Stimulated activated CD4-positive, alpha-beta T cell treated with anti-CD3 and anti-CD28 coated beads, Interleukin-15, amount 100 ng/mL, for 1 hour (primary cell): ENCODE measurements at places on chromosomes 4 and X.

GRCh38 chr4:109649872-109650271, 53.4 kb downstream of the CASP6 start:
- no peak for DNase-seq

DNA sequence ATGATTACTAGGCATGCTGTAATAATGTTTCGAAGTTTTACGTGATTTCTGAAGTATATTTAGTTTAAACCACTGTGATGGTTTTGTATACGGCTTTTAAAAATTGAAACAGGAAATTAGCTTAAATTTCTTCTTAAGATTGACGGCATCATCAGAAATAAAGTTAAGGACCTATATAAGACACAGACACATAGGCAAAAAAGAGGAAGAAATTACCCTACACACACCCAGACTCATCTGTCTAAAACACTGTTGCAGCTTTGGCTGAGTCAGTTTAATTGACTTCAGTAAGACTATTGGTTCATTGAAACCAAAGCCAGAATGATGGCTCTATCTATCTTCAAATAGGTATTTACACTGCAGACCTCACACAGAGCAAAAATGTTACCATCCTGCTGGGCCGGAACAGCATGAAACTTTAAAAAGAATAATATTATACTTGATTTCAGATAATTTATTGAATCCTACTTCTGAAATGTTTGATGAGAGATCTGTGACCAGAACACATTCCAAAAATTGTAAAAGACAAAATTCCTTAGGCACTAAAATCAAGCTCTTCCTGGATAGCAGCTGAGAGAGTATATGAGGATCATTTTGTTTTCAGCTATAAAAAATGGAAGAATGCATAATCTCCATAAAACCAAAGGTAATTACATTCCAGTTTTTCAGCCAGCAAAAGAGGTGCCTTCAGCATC, 4.5 kb downstream of the HHIP start:
- DNase-seq = no peak

DNA sequence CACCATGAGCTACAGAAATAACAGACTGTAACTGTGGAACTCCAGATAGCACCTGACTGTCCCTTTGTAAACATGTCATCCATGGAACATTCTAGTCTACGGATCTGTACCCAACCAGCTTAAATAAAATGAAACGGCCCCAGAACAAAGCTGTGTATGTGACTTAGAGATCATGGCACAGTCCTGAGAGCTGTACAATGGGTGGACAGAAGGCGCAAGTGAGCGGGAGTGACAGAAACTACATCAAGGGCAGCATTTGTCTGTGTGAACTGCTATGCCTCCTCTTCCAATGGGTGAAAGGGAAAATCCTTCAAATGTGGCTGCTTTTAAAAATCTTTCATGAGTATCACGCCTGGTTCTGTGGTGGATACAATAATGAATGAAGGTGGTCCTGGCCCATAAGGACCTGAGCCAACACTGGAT, 72.5 kb downstream of the FAT1 start:
- DNase-seq = no peak

GRCh38 chr4:77232653-77233052, 75.6 kb downstream of the CCNG2 start:
- DNase-seq = no peak

- no peak for DNase-seq
These were observed 2.2 kb downstream of the TMEM47 start for GRCh38 chrX:34654696-34655490.

DNA sequence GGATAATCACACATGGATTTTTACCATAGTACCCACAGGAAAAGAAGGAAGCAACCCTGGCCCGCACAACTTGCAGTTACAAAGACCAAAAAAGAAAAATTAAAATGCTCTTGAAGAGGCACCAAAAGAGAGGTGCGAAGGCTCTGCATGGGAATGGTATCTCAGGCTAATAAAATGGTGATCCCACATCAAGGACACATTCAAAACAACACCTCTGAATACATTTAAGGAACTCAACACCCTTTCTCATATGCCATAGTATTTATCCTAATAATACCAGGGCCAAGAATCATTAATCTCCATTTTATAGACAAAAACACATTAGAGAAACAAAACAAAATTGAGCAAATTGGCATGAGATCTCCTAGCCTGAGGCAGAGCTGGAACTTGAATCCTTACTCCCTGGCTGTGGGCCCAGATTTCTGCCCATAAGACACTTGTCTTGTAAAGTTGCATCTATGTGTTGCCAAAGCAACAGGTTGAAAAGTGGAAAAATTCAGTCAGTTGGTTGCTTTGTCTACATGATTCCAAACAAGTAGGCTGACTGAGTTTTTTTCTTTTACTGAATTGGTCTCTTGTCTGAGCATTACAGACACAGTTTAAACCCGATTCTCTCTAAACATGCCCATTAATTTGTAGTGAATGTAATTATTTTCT, 33.5 kb downstream of the GUCY2F start:
- no peak for DNase-seq

DNA sequence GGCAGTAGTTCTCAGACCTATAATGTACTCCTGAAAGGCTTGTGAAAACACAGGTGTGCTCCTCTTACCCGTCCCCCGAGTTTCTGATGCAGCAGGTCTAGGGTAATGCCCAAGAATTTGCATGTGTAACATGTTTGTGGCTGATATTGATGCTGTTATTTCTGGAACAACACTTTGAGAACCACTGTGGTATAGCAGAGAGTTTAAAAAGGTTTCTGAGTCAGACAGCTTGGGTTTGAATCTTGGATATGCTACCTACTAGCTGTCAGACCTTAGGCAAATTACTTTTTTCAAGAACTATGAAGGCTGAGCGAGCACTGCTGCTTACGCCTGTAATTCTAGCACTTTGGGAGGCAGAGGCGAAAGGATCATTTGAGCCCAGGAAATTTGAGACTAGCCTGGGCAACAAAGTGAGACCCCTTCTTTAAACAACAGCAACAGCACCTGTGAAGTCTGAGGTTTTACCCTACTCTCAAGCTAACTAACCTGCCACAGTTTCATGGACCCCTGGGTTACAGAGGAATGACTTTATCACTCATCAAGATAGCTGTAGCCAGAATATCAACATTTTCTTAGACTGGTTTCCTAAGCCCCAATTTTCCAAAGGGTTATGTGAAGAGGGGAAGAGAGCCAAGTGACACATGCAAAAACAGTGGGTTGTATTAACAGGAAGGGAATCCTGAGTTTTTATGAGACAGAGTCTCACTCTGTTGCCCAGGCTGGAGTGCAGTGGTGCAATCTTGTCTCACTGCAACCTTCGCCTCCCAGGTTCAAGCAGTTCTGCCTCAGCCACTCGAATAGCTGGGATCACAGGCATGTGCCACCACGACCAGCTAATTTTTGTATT, 5.1 kb downstream of the AFF1 start:
- DNase-seq = no peak

- DNase-seq = no peak
These were observed 99.0 kb downstream of the ANOS1 start for GRCh38 chrX:8632924-8633323.

- DNase-seq = no peak
These were observed 19.4 kb upstream of the SMIM31 start for GRCh38 chr4:164734484-164734883.

DNA sequence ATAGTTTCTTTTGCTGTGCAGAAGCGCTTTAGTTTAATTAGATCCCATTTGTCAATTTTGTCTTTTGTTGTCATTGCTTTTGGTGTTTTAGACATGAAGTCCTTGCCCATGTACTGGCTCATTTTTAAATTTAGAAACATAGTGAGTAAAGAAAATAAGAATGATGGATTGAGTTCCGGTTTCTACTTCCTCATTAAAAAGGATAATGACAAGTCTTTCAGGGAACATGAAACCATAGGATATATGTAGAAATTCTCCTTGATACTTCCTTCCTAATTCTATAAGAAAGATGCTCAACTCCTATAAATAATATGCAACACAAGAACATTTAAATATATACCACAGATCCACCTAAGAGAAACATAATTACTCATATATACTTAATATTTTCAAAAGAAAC, 240.9 kb downstream of the BANK1 start:
- DNase-seq = no peak

- no peak for DNase-seq
These were observed 18.2 kb downstream of the SH3RF1 start for GRCh38 chr4:169252339-169253112.

DNA sequence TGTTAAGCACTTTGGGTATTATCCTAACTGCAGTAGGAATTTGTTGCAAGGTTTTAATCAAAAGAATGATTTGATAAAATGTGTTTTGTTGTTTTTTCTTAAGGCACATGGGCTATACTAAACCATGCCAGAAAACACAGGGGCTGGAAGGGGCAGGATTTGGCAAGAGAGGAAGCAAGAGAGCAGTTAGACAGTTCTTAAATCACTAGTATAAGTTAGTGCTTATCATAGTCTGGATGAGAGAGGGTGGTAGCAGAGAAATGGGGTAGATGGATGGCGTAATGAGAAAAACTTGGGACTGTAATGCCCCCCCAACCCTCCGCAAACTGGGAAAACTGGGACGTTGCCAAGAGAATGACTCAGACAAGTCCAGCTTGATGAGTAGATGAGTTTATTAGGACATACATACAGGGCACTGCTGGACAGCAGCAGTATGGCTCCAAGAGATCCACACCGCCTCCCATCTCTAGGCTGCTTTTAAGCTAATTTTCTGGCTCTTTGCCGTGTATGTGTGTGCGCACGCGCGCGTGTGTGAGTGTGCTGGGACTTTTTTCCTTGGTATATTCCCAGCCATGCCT, 151.5 kb downstream of the PDLIM5 start:
- no peak for DNase-seq

DNA sequence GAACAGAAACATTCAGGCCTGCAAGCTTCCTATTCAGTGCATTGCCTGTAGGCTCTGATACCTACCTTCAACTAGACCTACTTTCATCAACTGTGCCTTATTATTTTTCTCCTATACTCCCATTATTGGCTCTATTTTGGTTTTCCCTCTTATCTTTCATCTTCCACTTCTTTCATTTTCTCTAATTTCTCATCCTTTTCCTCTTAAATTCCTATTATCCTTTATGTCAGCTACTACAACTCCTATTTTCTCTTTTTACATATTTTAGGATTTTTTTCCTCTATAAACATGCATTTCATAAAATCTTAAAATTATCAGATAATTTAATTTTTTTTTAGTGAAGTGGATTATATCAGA, 61.6 kb upstream of the PRDM8 start:
- no peak for DNase-seq

DNA sequence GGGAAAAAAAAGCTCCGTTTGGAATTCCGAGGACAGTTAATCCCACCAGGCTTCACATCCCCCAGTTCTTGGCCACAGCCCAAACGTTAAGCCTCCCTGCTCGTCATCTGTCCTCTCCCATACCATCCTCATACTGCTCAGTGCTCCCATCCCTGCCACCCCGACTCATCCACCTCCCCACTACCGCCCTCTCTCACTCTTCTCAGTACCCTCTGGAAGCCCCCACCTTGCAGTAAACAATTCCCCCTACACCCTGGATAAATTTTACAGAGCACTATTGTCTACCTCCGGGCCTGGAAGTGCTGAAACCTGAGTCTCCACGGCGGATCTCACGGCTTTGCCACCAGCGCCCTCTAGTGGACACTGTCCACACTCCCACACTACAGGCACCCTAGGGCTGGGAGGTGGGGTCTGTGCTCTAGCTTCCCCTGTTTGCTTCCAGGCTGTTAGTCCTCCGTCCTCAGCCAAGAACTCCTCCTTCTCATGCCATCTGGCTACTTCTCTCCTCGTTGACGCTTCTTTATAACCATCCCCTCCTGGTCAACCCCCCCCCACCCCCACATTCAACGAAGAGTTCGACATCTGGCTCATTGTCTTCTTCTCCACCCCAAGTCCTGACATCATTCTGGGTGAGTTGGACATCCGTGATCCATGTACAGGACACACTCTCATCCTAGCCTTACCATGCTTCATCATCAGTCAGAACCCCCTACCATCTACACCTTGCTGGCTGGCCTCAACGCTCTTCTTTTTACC, 54.5 kb downstream of the RTL9 start:
- peak; percentile 35 for DNase-seq

DNA sequence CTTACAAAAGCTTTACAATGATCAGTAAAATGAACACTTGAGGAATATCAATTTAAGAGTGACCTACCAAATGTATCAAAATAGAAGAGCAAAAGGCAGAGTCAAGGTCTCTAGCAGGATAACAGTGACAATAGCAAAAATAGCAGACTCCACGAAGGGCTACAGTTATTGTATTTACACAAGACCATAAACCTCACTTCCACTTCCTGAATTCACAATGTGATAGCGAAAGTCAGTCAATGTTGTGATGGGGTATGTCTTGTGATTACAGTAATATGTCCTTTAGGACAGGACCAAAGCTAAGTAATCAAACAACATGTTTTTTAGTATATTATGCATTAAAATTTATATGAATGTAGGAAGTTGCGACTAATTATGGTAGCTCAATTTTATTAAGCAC, 139.6 kb downstream of the IQCM start:
- no peak for DNase-seq

DNA sequence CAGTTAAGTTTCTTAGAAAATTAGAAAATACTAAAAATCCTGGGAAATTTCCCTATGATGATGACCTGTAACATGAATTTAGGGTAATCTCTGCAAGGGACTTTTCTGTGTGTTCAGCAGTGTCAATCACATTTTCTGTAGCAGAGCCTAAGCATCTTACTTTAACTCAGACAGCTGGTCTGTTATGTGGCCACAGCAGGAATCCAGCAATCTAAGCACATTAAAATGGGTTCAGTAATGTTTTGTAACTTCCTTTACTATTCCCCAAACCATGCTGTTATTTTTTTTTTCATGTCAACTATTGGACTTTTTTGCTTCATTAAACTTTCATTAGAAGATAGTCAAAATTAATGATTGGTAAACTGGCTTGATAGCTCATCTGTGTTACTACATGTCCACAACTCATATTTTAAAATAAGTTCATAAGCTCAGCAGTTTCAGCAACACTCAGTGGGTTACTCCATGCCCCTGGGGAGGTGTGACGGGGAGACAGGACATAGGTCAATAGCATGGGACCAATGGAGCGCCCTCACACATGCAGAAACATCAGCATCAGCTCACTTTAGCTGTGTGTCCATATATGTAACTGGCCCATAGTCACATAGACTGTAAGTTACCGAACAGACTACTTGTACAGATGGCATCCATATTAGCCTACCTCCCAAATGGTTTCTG, 168.0 kb upstream of the PACRGL start:
- no peak for DNase-seq

DNA sequence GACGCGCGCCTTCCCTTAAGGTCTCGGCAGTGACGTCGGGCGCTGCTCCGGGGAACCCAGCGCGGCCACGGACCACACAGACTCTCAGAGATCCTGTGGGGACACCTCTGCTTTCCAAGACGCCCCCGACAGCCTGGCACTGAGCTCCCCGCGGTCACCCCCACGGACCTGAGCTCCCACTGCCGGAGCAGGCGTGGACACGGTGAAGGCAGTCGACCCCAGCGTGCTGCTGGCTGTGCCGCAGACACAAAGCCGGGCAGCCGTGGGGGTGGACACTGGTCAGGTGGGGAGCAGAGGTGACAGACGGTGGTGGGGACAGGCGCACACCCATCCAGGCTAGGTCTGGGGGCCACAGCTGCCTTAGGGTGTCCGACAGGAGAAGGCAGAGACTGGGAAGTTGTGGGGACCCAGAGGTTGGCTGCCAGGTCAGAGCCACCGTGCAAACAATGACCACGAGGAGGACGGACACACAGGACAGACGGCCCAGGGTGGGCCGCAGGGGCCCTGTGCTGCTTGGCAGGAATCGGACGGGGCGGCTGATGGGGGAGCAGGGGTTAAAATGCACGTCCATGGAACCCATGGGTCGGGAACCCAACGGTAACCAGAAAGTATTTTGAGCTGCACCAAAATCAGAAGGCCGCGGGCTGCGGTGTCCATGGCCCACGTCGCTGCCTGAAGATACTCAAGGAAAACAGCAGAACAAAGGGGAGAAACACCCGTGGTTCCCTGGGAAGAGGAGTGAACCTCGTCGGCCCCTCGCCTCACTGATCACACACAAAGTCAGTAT, 16.6 kb upstream of the GTPBP6 start:
- DNase-seq = no peak
